Hematopoietic multipotent progenitor cell treated with erythropoietin and hydrocortisone succinate and interleukin-3 and kit ligand, for 17 days (in vitro differentiated cells): ENCODE measurements at places on chromosomes 12 and 14.

GRCh38 chr12:104526320-104526719 lies 69.6 kb downstream of the CHST11 start:
- DNase-seq: no peak

GRCh38 chr14:63248211-63248610 lies 44.0 kb downstream of the RHOJ start:
- DNase-seq: no peak

GRCh38 chr14:89992273-89992672 lies 36.5 kb downstream of the TDP1 start:
- DNase-seq: no peak

DNA sequence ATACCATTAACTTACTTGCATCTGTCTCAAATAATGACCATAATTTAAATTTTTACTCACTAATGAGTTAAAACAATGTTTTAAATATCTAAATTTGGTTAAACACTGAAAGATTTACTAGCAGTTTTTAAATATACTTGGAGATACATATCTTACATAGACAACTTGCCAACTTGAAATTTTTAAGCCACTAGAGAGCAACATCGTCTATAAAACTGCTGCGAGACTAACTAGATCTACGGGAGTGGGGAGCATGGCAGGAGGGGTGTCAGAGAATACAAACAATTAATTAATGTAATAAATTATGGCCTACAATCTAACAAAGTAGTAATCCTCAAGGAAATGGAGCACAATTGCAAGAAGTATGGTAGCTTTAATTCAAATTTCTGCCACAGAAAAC lies 120.4 kb downstream of the LRRIQ1 start:
- DNase-seq: no peak

DNA sequence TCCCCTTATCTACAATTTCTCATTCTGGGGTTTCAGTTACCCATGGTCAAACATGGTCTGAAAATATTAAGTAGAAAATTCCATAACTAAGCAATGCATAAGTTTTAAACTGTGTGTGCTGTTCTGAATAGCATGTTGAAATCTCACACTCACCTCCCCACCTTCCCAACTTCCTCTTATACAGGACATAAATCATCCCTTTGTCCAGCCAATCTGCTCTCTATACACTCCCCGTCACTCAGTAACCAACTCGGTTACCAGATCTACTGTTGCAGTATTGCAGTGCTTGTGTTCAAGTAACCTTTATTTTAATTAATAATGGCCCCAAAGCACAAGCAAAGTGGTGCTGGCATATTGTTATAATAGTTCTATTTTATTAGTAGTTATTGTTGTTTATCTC lies 420.5 kb downstream of the GXYLT1 start:
- no peak for DNase-seq

DNA sequence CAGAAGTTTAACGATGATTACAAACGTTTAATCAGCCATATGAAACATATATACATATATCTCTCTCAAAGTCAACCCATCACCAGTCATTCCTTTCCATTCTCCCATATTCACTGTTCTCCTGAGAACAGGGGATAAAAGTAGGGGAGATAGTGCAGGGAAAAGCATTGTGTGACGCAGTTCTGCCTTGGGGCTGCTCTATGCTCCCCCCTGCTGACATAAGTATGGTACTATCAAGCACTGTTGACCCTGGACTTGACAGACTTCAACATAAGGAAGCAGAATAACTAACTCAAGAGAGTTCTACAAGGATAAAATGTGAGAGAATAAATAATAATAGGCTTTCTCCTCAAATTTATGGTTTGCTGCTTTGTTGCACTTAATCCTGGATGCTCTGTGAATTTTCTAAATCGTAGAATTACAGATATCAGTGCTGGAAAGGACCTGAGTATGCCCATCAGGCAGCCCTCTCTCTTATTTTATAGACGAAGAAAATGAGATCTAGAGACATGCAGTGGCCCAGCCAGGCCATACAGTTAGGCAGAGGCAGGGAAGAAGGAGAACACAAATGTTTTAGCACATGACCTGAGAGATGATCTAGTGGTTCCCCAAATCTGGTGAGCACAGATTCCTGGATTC lies 87.2 kb downstream of the SCN8A start:
- DNase-seq: no peak

DNA sequence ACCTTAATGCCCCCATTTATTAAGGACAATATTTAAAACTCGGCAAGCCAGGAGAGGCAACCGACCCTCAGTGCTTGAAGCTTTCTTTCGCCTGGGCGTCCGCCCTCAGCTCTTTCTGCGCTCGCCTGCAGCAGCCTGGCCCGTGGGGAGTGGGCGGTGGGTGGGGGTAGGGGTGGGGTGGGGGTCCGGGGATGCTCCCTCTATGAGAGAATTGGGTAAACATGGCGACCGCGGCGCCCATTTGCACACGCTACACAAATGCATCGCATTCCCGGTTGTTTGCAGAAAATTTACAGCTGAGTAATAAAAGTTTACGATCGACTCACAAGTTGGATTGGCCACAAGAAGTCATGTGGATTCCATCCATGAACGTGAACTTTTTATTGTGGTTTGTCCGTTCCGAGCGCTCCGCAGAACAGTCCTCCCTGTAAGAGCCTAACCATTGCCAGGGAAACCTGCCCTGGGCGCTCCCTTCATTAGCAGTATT lies 7.7 kb downstream of the HOXC8 start:
- DNase-seq: no peak
